ENCODE measurements at places on chromosomes 2 and 18. TPM values are rescaled to one million over a fixed set of nuclear protein-coding genes. Genes with fewer than 3 reads are reported as not detected.

QPCT gene
- 7.4 TPM for total RNA-seq

ATP6V1B1 gene
- not detected for total RNA-seq

RAX gene
- not detected for total RNA-seq

RUFY4 gene
- not detected for total RNA-seq

GREB1 gene
- 134 TPM for total RNA-seq

GPR35 gene
- 1.5 TPM for total RNA-seq

NDC80 gene
- 7.7 TPM for total RNA-seq

RAB3GAP1 gene
- 30.7 TPM for total RNA-seq

RTP5 gene
- not detected for total RNA-seq

IL18R1 gene
- total RNA-seq = not detected

LRRC30 gene
- total RNA-seq = not detected

- no peak for DNase-seq
Measured at GRCh38 chr2:203775684-203776083, 69.2 kb downstream of the CD28 start.

- no peak for DNase-seq
Measured at GRCh38 chr2:179939259-179939658, 67.8 kb downstream of the CWC22 start.

- no peak for DNase-seq
Measured at GRCh38 chr2:7071916-7072556, 154.8 kb downstream of the RNF144A start.

- DNase-seq = no peak
Measured at GRCh38 chr2:201933792-201934237, 99.8 kb upstream of the FZD7 start.

DNA sequence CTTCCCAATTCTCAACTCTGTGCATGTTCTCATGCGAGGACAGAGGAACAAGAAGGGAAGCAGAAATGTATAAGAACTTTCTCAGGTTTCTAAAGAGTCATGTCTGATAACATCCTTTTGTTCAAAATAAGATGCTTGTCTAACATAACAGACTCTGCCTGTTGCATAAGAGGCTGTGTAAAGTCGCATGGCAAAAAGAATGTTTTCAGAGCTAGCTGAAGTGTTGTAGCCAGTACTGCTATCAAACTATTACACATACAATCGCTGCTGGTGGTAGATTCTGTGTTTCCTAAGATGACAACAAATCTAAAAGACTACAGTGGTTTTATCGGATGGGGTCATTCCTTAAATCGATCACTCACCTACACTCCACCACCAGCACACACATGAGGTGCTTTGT is 487.5 kb downstream of the IRS1 start:
- DNase-seq = no peak

DNA sequence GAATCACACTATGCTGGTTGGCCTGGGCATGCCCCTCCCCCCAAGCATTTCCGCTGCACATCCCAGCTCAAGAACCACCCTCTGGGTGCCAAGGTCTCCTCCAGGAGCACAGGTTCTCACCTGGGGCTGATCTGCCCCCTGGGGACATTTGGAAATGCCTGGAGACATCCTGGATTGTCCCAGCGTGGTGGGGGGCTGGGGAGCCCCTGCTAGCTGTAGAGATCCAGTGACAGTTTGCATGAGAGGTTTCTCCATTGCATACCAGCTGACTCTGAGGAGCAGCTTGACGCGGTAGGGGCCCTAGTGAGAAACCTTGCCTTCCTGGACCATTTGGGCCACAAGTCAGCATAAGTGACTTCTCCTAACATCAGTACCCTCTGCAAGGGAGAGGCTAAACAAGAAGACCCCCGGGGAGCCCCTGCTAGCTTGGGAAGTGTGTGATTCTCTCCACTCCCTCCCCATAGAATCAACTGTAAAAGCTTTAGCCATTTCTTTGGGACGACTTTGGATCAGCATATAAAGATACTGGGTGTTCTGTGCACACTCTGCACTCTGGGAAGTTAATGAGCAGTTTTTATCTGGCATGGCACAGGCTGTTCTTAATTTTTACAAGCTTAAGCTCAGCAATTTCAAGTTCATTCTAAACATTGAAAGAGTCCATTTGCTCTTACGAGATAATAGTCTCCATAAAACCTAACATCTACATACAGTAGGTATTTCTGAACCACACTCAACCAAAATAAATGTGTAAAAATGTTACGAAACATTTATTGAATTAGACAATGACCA is 94.1 kb downstream of the GBX2 start:
- DNase-seq = no peak

GRCh38 chr2:24515335-24515734 is 24.3 kb downstream of the NCOA1 start:
- no peak for DNase-seq

- no peak for DNase-seq
Measured at GRCh38 chr2:136357007-136357380, 239.0 kb upstream of the CXCR4 start.

GRCh38 chr2:170143045-170143717 is 34.8 kb upstream of the MYO3B start:
- DNase-seq = no peak

DNA sequence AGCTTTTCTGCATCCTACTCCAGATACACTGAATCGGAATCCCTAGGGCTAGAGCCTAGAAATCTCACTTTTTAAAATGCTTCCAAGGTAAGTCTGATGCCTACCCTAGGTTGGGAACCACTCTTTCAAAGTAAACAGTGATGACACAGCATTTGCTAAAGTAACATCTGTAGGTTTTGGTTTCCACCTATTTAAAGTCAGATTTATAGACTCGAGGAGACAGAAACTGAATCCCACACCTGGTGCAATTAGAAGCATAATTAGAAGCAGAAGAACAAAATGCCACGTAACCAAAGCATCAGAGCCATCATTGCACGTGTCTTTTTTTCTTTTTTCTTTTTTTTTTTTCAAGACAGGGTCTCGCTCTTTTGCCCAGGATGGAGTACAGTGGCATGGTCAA is 40.9 kb downstream of the PDK1 start:
- no peak for DNase-seq

DNA sequence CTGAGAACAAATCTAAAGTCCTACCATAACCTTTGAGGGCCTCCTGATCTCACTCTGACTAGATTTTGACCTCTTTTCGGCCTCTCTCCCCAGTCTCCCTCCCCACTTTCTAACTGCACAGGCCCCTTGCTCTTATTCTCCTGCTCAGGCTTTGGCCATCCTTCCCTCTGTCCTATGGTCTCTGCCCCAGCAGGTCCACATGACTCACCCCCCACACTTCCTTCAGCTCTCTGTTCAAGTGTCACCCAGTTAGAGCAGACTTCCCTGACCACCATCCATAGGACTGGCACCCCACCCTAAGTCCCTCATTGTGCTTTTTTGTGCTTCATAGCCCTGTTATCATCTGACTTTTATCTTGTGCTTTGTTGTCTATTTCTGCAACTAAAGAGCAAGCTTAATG is 41.2 kb upstream of the NT5C1B start:
- no peak for DNase-seq

GRCh38 chr2:142876423-142876822 is 1.0 kb upstream of the KYNU start:
- no peak for DNase-seq

- no peak for DNase-seq
Measured at GRCh38 chr2:136238286-136239078, 120.5 kb upstream of the CXCR4 start.

GRCh38 chr18:9081940-9082339 is 20.6 kb upstream of the NDUFV2 start:
- no peak for DNase-seq

GRCh38 chr2:2696325-2696724 is 365.2 kb upstream of the MYT1L start:
- DNase-seq = no peak
